Activated T-helper 1 cell treated with anti-CD3 and anti-CD28 coated beads, Interleukin-2, amount 50 U/mL, for 16 hours (primary cell): ENCODE measurements at places on chromosomes 7 and 10.
A peak's percentile ranks its signal among the peaks of the same experiment; 100 is the strongest.

- DNase-seq = peak; percentile 48
Observed at GRCh38 chr10:13659887-13660550, 73.3 kb downstream of the PRPF18 start.

DNA sequence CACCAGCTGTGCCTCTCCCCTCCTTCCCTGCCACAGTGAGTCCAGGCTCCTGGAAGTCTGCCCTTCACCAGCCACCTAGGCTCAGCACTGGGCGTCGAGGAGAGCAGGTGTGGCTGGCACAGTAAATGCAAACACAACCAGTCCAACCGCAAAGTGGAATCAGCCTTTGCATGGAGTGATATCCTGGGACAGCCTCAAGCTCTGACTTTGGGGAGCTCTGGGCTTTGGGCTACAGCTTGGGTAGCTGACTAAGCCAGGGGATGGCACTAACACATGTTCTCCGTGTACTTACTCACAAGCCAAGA lies 312.4 kb downstream of the KCNMA1 start:
- DNase-seq = no peak

DNA sequence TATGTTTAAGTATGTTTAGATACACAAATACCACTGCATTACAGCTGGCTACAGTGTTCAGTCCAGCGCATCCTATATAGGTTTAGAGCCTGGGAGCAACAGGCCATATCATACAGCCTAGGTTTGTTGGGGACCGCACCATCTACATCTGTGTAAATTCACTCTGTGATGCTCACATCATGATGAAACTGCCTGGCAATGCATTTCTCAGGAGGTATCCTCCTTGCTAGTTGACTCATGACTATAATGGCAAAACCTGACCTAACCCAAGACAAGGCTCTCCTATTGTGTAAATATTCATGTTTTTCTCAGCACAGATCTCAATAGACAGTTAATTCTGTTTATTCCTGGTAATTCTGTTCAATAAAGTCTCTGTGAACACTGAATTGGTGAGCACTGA lies 240.7 kb upstream of the PFKP start:
- no peak for DNase-seq

DNA sequence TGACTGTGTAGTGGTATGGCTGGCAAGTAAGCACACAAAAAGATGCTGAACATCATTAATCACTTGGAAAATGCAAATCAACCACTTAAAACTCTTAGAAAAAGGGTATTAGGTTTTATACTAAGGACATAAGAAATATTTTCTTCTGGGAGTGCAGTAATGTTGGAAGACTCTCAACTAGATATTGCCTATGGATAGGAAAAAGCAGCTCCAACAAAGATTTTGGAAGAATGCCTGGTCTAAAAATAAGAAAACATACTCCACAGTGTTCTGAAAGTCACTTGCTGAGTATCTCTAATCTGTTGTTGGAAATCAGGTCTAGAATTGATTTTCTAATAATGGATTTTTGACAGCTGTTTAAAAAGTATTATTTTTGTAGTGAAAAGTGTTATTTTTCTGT lies 50.8 kb upstream of the PHYHIPL start:
- no peak for DNase-seq

- DNase-seq = no peak
Observed at GRCh38 chr10:14459665-14460064, 128.9 kb upstream of the FRMD4A start.

DNA sequence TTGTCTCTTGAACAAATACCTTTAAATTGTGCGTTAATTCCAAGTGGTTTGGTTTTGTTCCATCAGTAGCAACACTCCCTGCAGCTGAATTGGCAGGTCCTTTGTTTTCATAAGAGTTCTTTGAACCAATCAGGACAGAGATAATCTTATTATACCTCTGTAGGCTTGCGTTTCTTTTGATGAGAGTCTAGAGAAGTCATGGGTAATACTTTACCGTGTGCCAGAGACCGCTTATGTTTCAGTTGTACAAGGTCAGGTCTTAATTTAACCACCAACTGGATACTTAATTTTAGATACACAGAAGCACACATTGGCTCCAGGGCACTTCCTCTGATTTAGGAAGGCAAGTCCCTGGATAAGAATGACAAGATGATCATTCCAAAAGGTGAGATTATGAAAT lies at the start of gene ASB15:
Gene ASB15, plus strand, starts transcription at position 292 of the 400 bp plus-strand sequence. CDS start 12,682 bp downstream, outside the sequence.
- no peak for DNase-seq

GRCh38 chr10:78407966-78408365 lies 374.3 kb downstream of the RPS24 start:
- DNase-seq = no peak

GRCh38 chr10:17984056-17984455 lies 32.3 kb downstream of the SLC39A12 start:
- DNase-seq = no peak

GRCh38 chr7:100176096-100177044 lies 811 bp downstream of the GPC2 start:
- no peak for DNase-seq
